Activated naive CD8-positive, alpha-beta T cell treated with anti-CD3 and anti-CD28 coated beads for 36 hours (primary cell): ENCODE measurements at places on chromosomes 2 and 18. TPM values are rescaled to one million over a fixed set of nuclear protein-coding genes. Genes with fewer than 3 reads are reported as not detected.

GRCh38 chr2:56770490-56770889 lies 586.7 kb downstream of the CCDC85A start:
- no peak for DNase-seq

GRCh38 chr2:134711692-134712091 lies 7.1 kb downstream of the TMEM163 start:
- DNase-seq: no peak

- peak; percentile 54 for DNase-seq
Observed at GRCh38 chr18:9613550-9614400, 584 bp downstream of the PPP4R1 start.

- peak; percentile 49 for DNase-seq
Observed at GRCh38 chr2:8684878-8685696, 3.2 kb downstream of the ID2 start.

- no peak for DNase-seq
Observed at GRCh38 chr18:28760299-28760698, 583.4 kb upstream of the CDH2 start.

- no peak for DNase-seq
Observed at GRCh38 chr2:71492112-71492511, 38.8 kb downstream of the DYSF start.

GRCh38 chr2:48467637-48468036 lies 62.3 kb upstream of the STON1 start:
- no peak for DNase-seq

DNA sequence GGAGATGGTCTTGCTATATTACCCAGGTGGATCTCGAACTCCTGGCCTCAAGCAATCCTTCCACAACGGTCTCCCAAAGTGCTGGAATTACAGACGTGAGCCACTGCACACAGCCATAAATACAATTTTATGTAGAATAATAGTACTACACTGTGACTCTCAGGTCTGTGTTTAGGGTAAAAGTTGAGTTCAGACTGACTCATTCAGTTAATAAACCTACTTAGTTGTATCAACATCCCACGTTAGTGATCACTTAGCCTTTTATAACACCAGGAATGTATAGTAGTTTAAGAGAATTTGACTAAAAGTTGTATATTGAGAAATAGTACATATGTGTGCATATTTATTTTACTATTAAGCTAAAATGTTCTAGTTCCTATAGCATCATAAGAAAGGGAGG lies 237.5 kb downstream of the PHLPP1 start:
- no peak for DNase-seq

DNA sequence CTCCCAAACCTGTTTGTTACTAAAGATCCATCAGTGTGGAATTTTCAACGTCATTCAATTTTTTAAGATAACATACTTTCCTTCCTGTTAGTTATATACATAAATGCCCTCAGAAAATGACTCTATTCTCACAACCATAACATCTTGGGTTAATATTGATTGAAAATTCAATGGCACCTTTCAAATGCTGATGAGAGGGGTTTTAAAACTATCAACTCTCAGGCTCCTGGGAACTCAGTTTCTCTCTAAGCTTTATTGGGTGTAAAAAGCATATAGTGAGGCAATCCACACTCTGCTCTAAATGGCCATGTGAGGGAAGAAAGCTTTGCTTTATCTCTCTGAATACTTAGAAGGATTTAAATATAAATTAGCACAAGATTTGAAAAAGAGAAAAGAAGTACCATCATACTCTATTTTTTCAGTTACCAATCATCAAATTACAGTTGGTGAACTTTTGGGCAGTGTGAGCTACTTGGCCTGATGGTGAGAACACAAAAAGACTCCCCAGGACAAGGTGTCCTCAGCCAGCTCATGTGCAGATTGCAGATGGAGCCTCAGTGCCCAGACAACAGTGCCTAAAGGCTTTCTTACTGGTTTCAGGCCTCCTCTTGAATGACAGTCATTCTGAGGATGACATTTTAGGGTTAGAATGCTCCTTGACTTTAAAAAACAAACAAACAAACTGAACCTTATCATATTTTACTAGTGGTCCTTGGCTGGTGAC lies 24.6 kb upstream of the CERS6 start:
- no peak for DNase-seq

GRCh38 chr18:11309172-11309571 lies 159.8 kb upstream of the PIEZO2 start:
- no peak for DNase-seq

GRCh38 chr18:12863687-12864216 lies 20.3 kb downstream of the PTPN2 start:
- DNase-seq: no peak

DNA sequence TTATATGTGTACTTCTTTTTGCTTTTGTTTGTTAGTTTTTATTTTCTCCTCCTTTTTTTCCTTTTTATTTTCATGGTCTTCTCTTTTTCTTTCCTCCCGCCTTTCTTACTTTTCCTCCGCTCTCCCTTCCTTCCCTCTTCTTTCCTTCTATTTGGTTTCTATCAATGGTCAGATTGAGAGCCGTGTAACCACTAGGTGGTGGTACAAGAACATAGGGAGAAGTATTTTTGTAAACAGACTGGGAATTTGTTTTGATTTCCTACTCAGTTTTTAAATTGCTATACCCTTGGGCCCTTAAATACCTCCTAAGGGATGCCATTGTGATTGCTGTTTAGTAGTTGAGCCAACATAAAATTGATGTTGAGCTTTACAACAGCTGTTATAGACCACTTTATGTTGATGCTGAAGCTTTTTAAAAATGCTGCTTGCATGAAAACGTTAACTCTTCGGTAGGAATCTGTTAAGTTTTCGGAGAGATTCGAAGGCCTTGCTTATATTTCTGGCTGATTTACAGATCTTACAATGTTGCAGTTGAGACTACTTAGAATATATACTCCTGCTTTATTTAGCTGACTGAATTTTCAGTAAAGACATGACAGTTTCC lies 124.2 kb downstream of the UBE2E3 start:
- no peak for DNase-seq

- no peak for DNase-seq
Observed at GRCh38 chr2:105338020-105338385, 663 bp downstream of the C2orf49 start.

DNA sequence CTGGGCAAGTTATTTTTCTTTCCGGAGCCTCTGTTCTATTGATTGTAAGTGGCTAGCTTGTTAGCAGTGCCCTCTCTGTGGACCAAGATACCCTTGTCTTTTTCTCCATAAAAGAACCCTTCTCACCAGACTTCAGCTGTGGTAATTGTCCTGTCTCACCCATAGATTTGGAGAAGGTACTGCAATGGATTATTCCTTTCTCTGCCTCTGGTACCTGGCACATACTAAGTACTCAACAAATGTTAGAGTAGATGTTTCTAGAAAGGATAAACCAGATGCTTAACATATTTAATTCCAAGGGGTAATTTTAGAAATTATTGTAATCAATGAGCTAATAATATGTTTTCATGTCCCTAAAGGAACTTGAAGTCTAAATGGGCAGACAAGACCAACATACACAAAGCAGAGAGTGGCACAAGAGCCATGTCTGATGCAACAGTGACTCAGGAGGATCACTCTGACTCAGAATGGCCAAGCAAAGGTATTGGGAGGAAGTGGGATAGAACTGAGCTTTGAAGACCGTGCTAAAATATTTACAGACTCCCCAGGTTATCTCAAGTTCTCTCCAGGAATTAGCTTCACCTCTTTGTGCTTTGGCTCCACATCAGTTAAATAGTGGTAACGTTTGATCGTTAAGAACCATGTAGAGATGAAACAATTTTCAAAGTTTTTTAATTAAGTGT lies 129.7 kb upstream of the OSR1 start:
- DNase-seq: peak; percentile 33

DNA sequence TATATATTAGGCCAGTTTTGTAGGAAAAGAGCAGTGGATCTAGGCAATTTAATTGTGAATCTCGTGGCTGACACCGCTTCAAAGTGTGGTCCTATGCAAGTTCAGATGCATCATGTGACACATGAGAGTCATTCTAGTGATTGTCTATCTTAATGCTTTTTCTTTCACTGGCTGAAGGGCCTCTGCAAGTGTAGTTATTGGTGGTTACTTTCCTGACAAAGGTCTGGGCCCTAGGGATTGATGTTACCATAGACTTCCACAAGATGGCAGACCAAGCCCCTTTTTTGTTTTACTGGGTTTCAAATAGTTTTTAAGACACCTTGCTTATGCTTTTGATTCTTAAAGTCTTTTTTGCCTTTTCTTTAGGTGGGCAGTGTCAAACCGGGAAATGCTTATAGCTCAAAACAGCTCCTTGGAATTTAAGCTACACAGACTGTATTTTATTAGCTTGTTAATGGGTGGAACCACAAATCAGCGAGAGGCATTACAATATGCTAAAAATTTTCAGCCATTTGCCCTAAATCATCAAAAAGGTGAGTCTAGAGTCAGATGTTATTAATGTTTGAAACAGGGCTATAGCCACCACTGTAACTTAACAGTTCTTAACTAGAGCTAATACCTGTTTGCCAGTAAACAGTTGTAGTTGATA lies 25.9 kb downstream of the CD8A start:
- peak; percentile 40 for DNase-seq

GRCh38 chr2:184936761-184937160 lies 338.4 kb downstream of the ZNF804A start:
- no peak for DNase-seq

GRCh38 chr2:181619516-181619915 lies 37.4 kb downstream of the CERKL start:
- DNase-seq: no peak

DNA sequence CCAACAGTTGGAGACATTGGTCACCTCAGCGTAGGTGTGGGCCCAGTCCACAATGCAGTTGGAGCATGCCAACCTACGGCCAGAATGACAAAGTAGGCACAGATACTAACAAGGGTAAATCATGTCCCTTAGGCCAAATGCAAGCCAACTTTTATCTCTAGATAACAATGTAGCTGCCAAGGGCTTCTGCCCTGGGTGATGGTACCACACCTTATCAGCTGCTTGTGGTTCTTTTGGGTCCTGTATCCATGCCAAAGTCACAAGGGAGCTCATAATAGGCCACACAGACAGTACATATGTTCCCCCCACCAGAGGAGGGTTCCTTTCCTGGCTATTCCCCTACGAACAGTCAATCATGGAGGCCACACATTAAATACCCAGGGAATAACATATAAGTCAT lies 19.1 kb downstream of the PHOSPHO2 start:
- DNase-seq: no peak

DNA sequence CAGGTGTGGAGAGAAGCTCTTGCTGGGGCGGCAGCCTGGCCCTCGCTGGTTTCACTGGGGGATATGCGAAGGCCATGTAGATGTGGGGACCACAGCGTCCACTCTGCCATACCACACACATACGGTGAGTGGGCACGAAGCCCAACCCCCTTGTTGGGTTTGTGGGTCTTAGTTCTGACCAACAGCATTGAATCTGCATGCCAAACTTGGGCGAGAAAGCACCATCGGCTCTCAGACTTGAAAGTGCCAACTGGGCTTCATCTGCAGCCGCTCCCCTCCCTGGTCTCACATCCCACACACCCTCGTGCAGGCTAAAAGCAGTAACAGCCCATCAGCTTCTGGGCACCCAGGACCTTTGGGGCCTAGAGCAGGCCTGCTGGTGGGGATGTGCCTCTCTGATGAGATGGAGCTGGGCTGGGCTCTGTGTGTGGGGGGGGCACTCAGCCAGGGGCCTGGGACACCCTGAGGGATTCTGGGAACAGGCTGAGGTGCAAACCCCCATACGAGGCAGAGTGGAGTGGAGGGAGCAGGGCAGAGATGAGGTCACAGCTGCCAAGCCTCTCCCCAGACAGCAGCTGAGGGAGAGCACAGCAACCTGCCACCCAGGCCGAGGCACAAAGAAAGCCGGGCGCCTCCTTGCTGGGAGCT lies 264.4 kb downstream of the TWIST2 start:
- DNase-seq: no peak

- no peak for DNase-seq
Observed at GRCh38 chr2:238336151-238336550, 15.8 kb downstream of the TRAF3IP1 start.

The SLC8A1 gene
- 0.22 TPM for total RNA-seq

The CHRNG gene
- total RNA-seq: not detected

The MAIP1 gene
- total RNA-seq: 36.5 TPM

The C2orf80 gene
- total RNA-seq: not detected

The GPR39 gene
- not detected for total RNA-seq

The ANKRD30BL gene
- not detected for total RNA-seq

The CIB4 gene
- total RNA-seq: not detected

The NAGK gene
- 55.6 TPM for total RNA-seq

The KCNE4 gene
- total RNA-seq: not detected

The MC4R gene
- total RNA-seq: not detected

The CUL3 gene
- 83.5 TPM for total RNA-seq

The SERPINB13 gene
- not detected for total RNA-seq

The IL18R1 gene
- total RNA-seq: 21.8 TPM

The ELOA2 gene
- total RNA-seq: not detected
